ENCODE measurements at places on chromosomes 7 and 10. TPM values are rescaled to one million over a fixed set of nuclear protein-coding genes. Genes with fewer than 3 reads are reported as not detected.
A peak's percentile ranks its signal among the peaks of the same experiment; 100 is the strongest.

- no peak for DNase-seq
Observed at GRCh38 chr7:4764402-4765007, 10.9 kb upstream of the AP5Z1 start.

- DNase-seq = no peak
Observed at GRCh38 chr10:68007356-68007755, 67.7 kb downstream of the HERC4 start.

GRCh38 chr10:96831200-96831866 is 765 bp upstream of the LCOR start:
- DNase-seq = peak; percentile 27

DNA sequence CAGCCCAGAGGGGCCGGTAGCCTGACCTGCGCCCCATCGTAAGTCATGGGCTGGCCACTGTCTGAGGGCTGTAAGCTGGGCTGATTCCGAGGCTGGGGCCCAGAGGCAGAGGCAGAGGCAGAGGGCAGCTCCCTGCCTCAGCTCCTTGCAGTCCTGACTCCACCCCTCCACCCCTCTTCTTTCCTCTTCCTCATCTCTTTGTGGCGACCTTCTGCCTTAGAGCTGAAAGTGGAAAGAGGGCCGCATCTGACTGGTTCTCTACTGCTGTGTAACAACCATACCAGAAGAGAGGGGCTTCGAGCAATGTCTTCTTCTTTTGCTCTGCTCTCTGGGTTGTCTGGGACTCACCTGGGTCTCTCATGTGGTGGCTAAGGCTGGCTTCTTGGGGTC is 179.1 kb downstream of the RPS24 start:
- no peak for DNase-seq

- DNase-seq = no peak
Observed at GRCh38 chr7:81983406-81983805, 213.6 kb upstream of the HGF start.

The PON1 gene
- not detected for total RNA-seq

The LRRC4 gene
- 0.32 TPM for total RNA-seq

DNA sequence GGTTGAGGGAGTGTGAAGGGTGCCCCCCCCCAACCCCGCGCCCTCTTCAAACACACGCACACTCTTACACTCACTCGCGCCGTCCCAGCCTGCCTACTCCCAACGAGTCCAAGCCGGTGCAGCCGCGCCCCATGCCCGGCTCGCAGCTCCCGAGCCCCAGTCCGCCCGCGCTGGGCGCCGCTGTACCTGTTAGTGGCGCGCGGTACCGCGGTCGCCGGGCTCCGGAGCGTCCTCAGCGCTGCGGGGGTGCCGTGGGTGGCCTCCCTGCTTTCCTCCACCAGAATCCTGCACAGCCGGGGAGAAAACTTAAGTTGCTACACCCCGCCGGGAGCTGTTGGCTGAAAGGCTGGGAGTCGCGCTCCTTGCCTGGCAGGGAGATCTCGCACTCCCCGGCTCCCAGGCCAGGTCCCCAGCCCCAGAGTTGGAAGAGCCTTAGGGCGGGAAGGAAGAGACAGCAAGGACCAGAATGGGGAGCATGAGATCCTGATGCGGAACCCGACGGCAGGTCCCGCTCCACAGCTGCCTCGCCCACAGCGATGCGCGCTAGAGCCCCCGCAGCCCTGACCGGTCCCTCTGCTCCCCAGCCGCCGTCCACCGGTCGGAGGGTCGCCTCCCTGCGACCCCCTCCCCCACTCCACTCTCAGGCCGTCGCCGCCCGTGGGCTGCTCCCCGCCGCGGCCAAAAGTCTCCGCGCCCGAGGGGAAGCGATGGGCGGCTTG is 863 bp downstream of the ST8SIA6 start:
- DNase-seq = peak; percentile 54

The PCGF5 gene
- total RNA-seq = 39.8 TPM

DNA sequence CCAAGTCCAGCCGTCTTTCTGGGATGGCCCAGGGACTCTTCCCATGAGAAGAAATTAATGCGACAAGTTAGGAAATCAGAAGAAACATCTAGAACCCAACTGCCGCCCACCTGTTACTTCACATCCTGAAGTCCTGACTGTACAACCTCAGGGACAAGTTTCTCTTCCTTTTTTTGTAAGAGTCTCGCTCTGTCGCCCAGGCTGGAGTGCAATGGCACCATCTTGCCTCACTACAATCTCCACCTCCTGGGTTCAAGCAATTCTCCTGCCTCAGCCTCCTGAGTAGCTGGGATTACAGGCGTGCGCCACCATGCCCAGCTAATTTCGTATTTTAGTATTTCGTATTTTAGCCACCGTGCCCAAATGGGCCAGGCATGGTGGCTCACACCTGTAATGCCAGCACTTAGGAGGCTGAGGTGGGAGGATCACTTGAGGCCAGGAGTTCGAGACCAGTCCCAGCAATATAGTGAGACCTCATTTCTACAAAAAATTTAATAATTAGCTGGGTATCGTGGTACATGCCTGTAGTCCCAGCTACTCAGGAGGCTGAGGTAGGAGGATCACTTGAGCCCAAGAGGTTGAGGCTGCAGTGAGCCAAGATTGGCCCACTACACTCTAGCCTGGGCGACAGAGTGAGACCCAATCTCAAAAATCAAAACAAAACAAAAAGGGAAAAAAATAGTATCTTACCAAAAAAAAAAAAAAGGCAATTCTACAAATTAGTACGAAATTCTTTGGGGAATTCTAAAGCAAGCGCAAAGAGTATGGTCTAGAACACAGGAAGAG is 20.8 kb downstream of the LAT2 start:
- no peak for DNase-seq

The HPSE2 gene
- total RNA-seq = not detected

- peak; percentile 81 for DNase-seq
Observed at GRCh38 chr7:111735661-111736551, 173.6 kb upstream of the IMMP2L start.

The SNCG gene
- 1.8 TPM for total RNA-seq

The CALHM1 gene
- total RNA-seq = not detected

The OR2A1 gene
- 0.13 TPM for total RNA-seq

GRCh38 chr10:30935078-30935477 is 96.6 kb downstream of the ZNF438 start:
- no peak for DNase-seq

GRCh38 chr7:158815083-158815799 is 14.1 kb downstream of the ESYT2 start:
- DNase-seq = no peak

- DNase-seq = no peak
Observed at GRCh38 chr10:13637303-13637856, 50.6 kb downstream of the PRPF18 start.

- no peak for DNase-seq
Observed at GRCh38 chr10:847868-848267, 83.6 kb downstream of the LARP4B start.

GRCh38 chr10:73244866-73245477 is 2.1 kb downstream of the DNAJC9 start:
- peak; percentile 12 for DNase-seq

- DNase-seq = no peak
Observed at GRCh38 chr7:21269021-21269420, 158.9 kb upstream of the SP4 start.

The POP7 gene
- 31.3 TPM for total RNA-seq

DNA sequence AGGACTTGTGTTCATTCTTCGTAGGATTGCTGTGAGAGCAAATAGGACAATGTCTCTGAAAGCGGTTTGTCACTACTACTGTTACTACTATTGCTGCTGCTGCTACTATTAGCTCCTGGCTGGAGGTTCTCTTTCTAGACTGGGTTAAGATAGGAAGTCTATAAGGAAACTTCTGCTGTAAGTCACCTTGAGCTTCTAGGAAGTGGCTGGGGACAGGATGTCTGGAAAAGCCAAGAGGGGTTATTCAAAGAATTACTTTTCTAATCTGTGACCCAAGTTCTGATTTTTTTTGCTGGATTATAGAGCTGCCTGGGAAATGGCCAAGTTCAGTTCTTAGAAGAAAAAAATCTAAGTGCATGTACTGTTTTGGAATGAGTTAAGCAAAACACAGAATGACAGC is 62.2 kb downstream of the NAMPT start:
- no peak for DNase-seq

DNA sequence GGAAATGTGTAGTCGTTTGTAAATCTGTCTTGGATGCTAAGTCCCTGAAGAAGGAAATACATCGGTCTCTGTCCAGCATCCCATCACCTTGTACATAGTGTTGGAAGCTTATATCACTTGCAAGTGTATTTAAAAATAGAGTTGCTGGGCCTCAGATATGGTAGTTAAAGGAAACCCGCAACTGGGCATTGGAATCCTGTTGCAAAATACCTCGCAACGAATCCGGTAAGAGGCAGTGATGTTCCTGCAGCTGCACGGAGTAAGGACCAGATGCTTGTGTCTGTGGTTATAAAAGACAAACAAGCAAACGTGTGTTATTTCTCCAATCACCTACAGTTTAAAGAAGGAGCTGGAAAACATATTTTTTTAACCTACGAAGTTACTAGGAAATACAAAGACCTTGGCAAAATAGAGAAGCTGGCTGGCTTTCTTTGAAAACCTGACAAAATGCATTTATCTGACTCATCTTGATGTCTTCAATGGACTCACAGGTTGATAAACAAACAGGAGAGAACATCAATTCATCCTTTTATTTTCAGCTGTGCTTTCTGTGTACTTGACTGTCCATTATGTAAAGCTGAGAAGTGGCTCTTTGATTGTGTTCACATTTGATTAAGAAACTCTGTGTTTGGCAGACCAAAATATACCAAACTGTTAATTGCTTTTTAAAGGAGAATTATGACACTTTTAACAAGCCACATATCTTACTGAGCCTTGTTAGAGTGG is 326.4 kb downstream of the SFMBT2 start:
- no peak for DNase-seq

DNA sequence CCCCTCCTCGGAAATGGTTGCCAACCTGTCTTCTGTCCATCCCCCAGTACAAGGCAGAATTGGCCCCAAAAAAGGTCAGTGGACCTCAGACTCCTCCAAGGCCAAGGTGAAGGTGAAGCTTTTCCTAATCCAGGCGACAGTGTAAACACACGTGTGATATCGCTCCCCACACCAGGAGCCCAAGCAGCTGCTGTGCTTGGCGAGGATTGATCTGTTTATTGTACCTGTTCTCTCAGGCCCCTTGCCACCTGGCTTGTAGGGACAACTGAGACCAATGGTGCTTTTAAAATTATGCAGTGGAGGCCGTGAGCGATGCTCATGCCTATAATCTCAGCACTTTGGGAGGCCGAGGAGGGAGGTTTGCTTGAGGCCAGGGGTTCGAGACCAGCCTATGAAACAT is 66.1 kb upstream of the GTF2IRD1 start:
- DNase-seq = no peak

The PCLO gene
- total RNA-seq = not detected

The SCIN gene
- 0.32 TPM for total RNA-seq

The MYO3A gene
- total RNA-seq = not detected

The FAM237B gene
- not detected for total RNA-seq

DNA sequence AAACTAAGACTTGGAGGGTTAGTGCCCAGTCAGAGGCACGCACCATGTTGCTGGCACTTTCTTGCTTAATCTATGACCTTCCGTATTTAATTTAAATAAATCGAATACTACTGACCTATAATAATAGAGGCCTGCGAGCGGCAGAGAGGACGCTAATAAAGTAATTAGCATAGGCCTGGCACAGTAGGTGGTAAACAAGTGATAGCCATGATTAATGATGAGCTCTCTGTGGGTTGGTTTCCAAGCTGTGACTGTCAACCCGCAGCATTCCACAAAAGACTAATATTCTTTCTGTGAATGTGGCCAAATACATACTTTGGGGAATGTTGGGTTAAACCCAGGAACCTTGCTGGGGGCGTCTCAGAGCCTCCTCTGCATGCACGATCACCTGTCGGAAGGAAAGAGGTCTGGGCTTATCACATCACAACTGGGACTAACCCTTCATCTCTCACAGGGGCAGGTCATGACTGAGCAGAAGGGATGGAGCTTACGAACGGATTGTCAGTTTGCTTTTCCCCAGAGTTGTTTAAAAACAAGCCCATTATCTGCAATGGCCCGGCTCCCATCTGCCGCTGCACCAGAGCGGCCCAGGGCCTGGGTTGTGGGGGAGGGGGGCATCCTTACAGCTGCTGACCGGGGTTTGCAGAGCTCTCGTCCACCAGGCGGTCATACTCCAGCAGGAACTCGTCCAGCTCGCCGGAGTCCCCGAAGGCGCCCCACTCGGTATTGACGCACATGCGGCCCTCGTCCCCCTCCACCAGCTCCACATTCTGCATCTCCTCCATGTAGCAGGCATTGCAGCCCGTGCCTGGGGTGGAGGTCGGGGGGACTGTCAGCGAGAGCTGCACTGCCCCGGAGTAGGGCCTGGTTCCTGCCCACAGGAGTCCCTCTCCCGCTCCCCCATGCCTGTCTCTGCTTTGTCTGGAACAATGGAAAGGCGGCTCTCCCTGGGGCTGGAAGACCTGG is 6.2 kb upstream of the MYL7 start:
- DNase-seq = no peak

The SPDYE2B gene
- total RNA-seq = not detected

DNA sequence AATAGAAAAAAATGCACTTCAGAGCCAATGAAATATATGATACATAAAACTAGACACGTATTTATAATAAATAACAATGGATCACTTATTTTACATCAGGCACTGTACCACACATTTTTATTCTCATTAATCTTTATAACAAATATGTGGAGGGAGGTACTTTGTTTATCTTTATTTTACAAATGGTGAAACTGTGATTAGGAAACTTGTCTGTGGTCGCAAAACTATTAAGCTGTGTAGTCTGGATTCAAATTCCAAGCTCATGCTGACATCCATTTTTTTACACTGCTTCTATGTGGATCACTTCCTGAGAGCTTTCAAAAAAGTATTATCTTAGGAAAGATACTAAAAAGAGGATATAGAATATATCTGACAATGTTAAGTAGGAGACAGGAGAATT is 978.6 kb downstream of the SORCS1 start:
- DNase-seq = peak; percentile 27

DNA sequence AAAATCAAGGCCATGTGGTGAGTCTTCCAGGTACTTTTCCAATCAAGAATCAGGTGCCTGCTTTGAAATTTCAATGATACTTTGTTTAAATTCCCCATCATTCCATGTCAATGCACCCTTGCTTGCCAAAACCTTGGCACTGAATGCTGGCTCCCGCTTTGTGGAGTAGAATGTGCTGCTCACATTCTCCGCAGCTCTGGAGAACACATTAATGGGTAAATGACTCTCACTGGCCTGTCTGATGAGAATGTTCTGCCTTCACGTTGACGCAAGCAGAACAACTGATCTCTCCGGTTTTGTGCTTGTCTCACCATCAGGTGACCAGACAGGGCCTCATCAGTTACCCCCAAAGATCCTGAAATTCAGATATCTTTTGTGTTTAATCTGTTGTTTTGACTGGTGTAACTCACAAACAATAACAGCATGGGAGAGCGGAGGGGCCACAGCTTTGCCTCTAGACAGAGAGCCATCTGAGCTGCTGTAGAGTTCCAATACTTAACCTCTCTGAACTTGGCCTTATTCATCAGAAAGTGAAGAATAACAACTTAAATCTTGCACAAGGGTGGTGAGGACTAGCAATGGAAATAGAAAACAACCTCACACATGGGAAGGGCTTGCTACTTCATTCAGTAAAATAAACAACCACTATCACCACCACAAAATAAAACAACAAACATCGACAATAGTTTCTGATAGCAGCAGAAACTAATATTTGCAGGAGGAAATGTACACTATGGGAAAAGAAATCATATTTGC is 276.9 kb upstream of the IGFBP3 start:
- no peak for DNase-seq

Data from GM23248 (cell line).